ENCODE measurements at places on chromosomes 3 and 15. TPM values are rescaled to one million over a fixed set of nuclear protein-coding genes. Genes with fewer than 3 reads are reported as not detected.

The MUC4 gene
- total RNA-seq, result 0.52 TPM

The NTRK3 gene
- 6.8 TPM for total RNA-seq

The ALDH1L1 gene
- total RNA-seq, result 2.6 TPM

The C3orf85 gene
- total RNA-seq, result not detected

The CAPN7 gene
- 32.9 TPM for total RNA-seq

The RTF1 gene
- total RNA-seq, result 31.3 TPM

The DLL4 gene
- total RNA-seq, result 11.5 TPM

The REC114 gene
- not detected for total RNA-seq

The PODXL2 gene
- total RNA-seq, result 4.2 TPM

The CIP2A gene
- total RNA-seq, result 6.8 TPM

The DNAH12 gene
- total RNA-seq, result 0.52 TPM

The GOLGA8J gene
- not detected for total RNA-seq

The TNFAIP8L3 gene
- 2.1 TPM for total RNA-seq

Measured in skeletal muscle tissue (tissue), 5 donors.